ENCODE measurements at places on chromosomes 13 and 19.

DNA sequence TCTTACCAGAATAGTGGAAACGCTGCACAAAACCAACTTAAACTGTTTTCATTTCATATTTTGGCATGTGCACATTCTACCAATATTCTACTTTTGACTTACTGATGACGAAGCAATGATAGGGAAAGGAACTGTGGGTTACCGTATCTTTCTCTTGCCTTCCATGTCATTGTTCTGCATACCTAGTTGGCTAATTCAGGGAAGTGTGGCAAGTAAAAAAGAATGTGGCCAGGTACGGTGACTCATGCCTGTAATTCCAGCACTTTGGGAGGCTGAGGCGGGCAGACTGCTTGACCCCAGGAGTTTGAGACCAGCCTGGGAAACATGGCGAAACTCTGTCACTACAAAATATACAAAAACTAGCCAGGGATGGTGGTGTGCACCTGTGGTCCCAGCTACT lies 108.2 kb downstream of the SIPA1L3 start:
- no peak for DNase-seq

DNA sequence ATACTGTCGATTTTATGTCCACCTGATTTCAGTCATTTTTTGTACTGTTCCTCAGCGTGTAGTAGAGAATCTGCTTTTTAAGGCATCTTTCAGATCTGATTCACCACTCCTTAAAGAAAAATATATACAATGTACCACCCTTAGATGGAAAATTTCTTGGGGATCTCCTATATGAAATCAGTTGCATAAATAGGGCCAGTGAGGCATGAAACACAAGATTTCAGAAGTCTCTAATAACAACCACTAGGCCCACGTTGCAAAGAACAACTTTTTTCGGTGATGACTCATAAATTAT lies 1.4 kb downstream of the USP12 start:
- no peak for DNase-seq

DNA sequence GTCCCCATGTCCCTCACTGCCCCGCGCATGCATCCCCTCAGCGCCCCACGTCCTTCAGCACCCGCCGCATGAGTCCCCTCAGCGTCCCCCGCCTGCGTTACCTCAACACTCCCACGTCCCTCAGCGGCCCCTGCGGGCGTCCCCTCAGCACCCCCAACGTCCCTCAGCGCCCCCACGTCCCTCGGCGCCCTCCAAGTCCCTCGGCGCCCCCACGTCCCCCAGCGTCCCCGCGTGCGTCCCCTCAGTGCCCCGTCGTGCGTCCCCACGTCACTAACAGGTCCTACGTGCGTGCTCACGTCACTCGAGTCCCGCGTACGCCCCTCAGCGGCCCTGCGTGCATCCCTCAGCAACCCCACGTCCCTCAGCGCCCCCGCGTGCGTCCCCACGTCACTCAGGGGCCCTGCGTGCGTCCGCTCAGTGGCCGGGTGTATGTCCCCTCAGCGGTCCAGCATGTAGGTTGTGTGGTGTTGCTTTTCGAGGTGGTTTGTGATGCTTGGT lies 19.5 kb upstream of the GAS6 start:
- no peak for DNase-seq

GRCh38 chr13:27496536-27497273 lies 46.3 kb upstream of the MTIF3 start:
- no peak for DNase-seq

- no peak for DNase-seq
Measured at GRCh38 chr19:38616265-38616664, 1.5 kb downstream of the MAP4K1 start.

GRCh38 chr19:14686411-14686810 lies 3.4 kb upstream of the ZNF333 start:
- DNase-seq, result no peak

All from fibroblast of skin of left biceps (primary cell).